ENCODE measurements at places on chromosomes 4 and X.

GRCh38 chrX:150185766-150186165 is 177.4 kb upstream of the MAMLD1 start:
- no peak for DNase-seq

- DNase-seq = no peak
Measured at GRCh38 chr4:70577220-70577927, 14.7 kb upstream of the AMBN start.

DNA sequence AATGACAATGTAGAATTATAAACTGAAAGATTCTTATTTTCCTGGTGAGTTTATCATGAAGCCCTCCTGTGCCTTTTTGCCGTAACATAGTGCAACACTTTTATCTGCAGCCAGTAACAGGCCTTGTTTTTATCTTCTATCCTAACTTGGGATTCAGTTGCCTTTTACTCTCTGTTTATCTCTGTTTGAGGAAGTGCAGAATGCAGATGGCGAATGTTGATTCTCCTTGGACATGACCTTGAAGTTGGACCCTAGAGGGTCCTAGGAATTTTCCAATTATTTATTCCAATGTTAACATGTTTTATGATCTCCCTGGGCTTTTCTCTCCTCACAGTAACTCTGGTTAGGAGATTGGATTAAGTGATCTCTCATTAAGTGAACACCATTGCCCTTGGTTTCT is 165.0 kb downstream of the FMR1NB start:
- DNase-seq = no peak

DNA sequence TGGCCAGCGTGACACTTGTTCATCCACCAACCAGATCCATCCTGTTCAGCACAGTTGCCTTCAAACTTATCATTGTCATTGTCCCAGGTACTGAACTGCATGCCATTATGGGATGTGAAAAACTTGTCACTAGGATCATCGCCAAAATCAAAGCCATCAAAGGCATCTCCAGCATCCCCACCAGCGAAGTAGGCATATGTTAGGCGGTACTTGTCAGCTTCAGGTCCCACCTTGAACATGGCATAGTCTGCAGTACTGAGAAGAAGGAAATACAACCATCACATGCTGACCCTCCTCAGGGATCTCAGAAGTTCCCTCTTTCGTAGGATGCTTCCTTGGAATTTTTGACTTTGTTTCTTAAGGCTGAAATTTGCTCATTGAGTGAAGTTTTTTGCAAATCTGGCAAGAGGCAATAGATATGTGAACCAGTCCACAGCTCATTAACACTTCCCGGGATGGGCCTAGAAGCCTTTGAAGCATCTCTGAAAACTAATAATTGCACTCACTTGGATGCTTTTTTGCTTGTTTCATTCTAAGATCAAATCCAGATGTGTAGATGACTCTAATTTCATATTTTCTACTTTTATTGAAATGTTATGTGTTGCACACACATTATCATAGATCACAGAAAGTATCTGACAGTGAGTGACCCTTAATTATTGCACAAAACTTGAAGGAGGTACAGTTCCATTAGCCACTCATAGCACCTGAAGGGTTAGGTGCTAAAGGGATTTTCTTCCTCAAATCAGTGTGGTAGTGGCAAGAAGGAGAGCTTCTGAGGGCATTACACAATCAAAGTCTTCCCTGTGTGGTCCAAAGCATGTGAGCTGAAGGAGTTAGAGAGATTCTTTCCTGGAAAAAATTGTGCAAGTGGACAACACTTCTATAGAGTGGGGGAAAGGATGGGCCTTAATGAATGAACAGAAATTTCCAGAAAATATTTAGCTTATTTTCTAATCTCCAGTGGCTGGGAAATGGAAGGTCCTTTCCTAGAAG is 5.4 kb downstream of the FGG start:
- no peak for DNase-seq

DNA sequence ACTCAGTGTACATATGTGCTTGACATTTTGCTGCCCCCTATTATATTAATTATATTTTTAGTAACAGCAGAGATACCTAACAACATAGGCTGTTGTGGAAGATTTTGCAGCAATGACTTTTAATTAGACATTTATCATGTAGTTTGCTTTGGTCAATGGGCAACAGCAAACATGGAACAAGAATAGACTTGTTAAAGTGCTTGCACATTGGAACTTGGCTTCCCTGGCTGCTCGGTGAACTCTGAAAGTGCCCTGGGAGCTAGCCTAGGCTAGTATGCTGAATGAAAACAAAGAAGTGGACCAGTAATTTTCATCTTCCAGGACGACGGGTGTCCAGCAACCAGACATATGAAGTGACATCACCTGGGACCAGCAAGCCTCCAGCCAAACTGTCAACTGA is 1157.1 kb downstream of the ARAP2 start:
- DNase-seq = no peak

GRCh38 chr4:174248407-174248806 is 35.1 kb downstream of the FBXO8 start:
- DNase-seq = no peak

DNA sequence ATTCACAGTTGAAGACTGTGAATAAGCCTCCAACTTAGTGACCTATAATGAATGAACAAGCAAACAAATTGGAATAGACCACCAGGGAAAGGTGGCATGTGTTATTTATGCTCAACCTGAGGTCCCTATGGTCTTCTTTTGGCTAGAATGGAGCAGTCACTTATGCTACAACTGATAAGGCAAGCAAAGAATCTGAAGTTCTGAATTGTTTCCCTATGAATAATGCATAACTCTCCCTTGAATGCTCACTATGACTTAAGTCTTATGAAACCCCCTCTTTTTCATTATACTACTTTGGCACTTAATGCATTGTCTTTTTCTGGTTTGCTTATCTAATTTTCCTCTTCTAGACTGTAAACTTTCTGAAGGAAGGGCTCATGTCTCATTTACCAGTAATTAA is 2.6 kb downstream of the GIMD1 start:
- no peak for DNase-seq

DNA sequence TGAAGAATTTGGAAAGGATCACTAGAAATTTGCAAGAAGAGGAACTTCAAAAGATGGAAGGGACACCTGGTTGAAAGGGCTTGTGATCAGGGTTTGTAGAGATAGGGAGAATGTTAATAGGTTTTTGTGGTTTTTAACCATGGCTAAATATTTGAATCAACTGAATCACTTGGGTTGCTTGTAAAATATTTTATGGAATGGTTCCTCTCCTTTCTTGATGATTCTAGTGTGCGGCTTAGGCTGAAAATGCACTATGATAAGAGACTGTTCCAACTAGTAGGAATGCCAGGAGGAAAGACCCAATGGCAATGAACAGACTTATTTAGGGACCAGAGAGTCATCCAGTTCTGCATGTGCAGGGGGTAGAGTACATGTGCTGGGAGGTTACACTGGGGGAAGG is 408.2 kb downstream of the ARHGAP24 start:
- DNase-seq = no peak

- DNase-seq = no peak
Measured at GRCh38 chr4:7358100-7358735, 76.5 kb downstream of the PSAPL1 start.

DNA sequence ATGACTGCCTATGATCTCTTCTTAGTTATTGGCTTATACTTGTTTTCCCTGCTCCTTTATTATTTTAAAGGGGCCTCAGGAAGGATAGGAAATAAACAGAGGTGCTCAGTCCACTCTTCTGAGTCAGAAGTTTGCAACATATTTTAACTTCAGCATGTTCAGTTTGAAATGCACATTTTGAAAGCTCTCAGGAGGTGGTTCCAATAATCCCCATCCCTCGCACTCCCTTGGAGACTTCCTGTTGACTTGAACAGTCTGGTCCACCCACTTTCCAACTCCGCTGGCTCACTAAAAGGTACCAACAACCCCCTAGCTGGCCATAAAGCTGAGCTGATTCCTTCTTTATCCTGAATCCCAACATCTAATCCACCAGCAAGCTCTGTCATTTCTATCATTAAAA is 78.3 kb upstream of the DUSP21 start:
- no peak for DNase-seq

GRCh38 chr4:2096073-2096609 is 37.0 kb downstream of the NAT8L start:
- DNase-seq = no peak

GRCh38 chr4:169621731-169622492 is 1.5 kb downstream of the CLCN3 start:
- no peak for DNase-seq

DNA sequence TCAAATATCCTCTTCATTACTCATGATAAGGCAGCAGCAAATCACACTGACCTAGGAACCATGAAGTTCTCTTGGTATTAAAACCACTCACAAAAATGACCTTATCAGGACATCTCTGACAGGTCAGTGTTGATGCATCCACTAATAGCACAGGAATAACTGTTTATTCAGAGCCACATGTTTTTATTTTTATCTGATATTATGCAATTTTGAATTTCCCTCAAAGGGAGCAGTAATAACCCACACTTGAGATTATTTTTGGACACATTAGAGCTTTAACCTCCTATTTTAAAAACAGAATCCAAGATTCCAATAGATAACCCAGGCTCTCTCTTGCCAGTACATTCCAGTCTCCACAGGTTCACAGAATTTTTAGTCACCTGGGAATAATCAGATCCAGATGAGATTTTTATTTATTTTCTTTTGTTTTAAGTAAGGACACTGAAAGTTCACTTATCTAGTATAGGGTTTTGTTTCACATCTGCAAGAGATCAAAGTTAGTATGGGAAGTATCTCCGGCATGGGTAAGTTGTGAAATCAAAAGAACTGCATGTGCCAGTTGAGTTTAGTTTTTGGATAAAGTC is 36.3 kb upstream of the MYOZ2 start:
- DNase-seq = no peak

- DNase-seq = no peak
Measured at GRCh38 chrX:82092307-82092706, 890.4 kb downstream of the SH3BGRL start.

GRCh38 chr4:165177725-165178666 is 29.4 kb upstream of the KLHL2 start:
- DNase-seq = no peak

- DNase-seq = no peak
Measured at GRCh38 chr4:6443035-6444023, 29.1 kb downstream of the PPP2R2C start.

All from activated naive CD8-positive, alpha-beta T cell treated with anti-CD3 and anti-CD28 coated beads for 36 hours (primary cell).